NCI-H146 (cell line): ENCODE measurements at places on chromosomes 13 and 19.
A peak's percentile ranks its signal among the peaks of the same experiment; 100 is the strongest.

DNA sequence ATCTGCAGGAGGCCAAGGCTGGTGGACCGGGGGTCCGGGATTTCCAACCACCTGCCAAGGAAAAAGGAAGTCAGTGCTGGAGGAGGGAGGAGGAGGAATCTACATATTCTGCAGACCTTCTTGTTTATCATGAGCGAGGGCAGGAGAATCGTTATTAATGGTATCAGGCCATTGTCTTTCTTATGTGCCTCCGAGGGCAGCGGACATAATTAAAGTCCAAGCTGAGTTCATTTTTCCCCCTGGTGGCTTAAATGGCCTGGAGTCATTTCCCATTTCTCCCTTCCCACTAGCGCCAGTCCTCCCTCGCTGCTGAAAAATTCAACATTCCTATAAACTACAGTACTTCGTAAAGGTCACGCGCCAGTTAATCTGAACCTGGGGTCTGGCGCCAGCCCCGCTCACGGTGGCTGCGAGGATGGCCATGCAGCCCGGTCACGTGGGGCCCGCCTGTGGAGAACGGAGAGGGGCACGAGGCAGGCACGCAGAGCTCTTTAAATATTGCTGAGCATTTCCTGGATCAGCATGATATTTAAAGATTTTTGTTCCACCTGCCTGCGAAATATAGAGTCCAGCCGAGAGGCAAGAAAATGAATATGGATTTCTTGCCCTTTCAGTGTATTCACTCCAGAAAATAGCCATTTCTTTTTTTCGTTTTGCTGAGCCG, 85.2 kb upstream of the PCDH8 start:
- no peak for DNase-seq

DNA sequence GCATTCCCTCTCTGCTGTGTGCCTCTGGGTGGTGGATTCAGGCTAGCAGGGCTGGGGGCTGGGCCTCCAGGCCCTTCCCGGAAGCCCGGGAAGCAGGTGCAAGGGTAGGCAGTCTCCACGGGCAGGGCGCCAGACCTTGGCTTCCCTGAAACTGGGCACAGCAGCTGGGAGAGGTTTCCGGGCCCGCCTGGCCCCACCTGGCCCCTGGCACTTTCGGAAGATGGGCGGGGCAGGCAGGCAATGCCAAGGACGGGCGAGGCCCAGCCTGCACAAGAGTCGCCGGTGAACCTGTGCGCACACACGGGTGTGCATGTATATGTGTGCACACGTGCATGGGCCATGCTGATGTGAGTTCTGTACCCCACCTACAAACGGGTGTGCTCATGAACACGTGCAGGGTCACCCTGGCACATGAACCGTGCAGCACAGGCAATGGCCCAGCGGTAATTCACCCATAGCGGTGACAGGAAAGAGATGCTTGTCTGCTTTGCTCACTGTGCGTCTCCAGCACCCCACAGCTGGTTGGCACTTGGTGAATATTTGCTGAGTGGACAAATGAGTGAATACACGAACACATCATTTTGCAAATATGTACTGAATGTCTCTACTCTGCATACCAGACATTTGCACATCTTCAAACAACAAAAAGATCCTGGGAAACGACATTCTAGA, 15.3 kb downstream of the GADD45B start:
- no peak for DNase-seq

- DNase-seq, result no peak
Observed at GRCh38 chr19:10271543-10272086, 695 bp downstream of the ICAM1 start.

GRCh38 chr13:113740661-113741060, 18.4 kb upstream of the TMEM255B start:
- no peak for DNase-seq

GRCh38 chr19:7850945-7851622, 21.1 kb downstream of the EVI5L start:
- DNase-seq, result no peak

DNA sequence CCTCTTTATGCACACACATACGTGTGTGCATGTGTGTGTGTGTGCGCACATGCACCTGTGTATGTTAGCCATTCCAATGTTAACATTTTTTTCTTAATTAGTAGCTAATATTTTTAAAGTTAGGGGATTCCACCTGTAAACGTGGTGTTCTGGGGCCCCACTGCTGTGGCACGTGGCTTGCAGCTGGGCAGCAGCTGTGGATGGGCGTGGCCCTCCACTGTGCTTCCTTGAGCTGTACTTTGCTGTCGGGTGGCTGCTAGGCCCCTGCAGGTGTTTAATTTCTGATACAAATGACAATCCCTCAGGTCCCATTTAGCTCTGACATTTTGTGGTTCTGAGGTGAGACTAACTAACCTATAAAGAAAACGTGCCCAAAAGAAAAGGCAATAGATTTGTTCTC, 58.9 kb upstream of the GJB6 start:
- DNase-seq, result no peak

GRCh38 chr13:94656766-94657165, 55.1 kb downstream of the GPR180 start:
- DNase-seq, result no peak

DNA sequence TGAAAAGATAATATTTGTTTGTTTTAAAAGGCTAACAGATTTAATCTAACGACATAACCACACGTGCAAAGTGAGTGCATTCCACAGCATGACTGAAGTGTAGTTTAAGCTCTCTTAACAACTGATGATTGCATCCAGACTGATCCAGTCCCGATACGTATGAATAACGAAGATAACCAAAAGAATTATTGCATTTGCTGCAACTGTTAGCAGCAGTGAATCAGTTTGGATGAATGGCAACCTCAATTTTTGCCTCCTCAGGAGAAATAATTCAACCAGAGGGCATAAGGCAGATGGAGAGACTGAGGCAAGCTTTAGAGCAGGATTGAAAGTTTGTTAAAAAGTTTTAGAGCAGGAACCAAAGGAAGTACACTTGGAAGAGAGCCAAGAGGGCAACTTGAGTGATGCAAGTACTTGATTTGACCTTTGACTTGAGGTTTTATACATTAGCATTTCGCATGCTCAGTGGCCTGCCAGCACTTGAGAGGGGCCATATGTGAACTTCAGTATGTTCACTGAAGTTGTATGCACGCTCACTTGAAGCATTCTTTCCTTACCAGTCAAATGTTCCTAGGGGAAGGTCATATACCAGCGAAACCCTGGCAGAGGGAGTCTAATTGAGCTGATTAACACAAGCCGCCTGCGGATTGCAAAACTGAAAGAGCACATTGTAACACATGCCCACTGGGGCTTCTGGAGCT, 835.0 kb upstream of the PCDH20 start:
- DNase-seq, result no peak

GRCh38 chr19:47608969-47609905, at the start of gene BICRA:
BICRA (plus strand) TSS chr19:47609134; CDS start chr19:47673575, 64,441 bp downstream.
- DNase-seq, result peak; percentile 91

GRCh38 chr19:44576843-44577565, 36.4 kb upstream of the IGSF23 start:
- DNase-seq, result peak; percentile 71

GRCh38 chr13:89324582-89324981, 1653.4 kb downstream of the SLITRK5 start:
- no peak for DNase-seq

- DNase-seq, result no peak
Observed at GRCh38 chr19:56942756-56943155, 102.2 kb upstream of the PEG3 start.
